ENCODE measurements at places on chromosomes 4 and X.

DNA sequence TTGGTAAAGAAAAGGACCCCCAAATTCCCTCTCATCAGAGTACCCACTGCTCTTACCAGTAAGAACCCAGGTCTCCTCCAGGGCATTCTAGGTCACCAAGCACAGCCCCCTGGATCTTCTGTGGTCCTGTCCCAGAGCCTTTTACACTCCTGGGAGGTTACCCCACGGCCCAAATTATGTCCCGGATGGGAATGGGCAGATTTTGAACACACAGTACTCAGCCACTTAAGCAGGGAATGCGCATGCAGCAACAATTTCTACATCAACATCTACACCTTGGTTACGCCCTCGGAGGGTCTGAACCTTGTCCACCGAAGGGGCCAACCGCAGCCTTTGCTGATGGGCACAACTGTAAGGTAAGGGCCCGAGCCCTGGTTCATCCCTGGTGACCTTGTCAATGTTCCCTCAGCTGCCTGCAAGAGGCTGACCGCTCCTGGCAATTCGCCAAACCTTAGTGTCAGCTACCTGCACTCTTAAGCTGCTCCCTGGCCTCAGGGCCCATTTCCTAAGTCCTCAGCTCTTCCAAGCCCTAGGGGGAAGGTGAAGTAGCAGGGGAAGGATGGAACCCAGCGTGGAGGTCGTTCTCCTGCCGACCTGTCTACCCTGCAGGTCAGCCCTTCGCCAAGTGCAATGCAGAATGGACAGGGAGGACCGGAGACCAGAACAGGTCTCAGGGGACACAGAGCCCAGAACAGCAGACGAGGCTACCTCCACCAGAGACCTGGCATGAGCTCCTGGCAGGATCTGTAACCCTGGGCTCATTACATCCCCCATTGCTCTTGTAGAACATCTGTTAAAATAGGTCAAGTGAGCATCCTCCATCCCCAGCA, 5.9 kb downstream of the TIMP1 start:
- DNase-seq, result no peak

DNA sequence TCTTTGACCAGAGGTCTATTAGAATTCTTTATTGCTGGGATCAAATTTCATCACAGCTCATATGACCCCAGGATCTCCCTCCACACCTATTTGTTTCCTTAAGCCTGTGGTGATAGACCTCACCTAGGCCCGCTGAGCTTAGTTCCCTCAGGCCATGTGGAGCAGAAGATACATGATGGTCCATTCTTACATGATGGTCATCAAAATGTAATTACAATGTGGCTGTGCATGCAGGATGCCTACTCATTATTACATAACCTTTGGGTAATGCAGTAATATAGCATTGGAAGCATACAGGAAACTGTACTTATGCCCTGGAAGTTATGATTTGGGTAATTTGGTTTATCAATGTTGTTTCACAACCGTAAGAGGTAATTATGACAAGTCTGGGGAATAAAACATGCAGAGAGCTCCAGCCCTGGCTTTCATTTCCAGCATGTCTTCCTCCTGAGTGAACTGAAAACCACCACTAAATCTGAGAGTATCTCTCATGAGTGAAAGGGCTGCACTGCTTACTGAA, 67.0 kb upstream of the AGA start:
- no peak for DNase-seq

- DNase-seq, result no peak
These were observed 228.1 kb upstream of the ANXA3 start for GRCh38 chr4:78323439-78323838.

DNA sequence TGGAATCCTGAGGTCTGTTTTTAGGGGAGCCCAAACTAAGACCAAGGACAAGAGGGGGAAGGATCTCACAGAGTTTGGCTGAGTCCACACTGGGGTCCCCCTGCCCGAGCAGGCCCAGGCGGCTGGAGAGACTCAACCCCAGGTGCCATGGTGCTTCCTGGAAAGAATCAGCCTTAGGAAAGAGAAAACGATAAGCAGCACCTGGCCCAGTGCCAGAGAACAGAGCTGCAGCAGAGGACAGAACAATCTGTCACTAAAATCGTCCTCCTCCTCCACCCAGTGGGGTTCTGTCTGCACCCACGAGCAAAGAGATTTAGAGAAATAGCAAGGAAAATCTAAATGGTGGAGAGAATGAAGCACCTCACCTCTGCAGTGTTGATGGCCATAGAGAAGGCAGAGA, 470.5 kb downstream of the BCOR start:
- no peak for DNase-seq

DNA sequence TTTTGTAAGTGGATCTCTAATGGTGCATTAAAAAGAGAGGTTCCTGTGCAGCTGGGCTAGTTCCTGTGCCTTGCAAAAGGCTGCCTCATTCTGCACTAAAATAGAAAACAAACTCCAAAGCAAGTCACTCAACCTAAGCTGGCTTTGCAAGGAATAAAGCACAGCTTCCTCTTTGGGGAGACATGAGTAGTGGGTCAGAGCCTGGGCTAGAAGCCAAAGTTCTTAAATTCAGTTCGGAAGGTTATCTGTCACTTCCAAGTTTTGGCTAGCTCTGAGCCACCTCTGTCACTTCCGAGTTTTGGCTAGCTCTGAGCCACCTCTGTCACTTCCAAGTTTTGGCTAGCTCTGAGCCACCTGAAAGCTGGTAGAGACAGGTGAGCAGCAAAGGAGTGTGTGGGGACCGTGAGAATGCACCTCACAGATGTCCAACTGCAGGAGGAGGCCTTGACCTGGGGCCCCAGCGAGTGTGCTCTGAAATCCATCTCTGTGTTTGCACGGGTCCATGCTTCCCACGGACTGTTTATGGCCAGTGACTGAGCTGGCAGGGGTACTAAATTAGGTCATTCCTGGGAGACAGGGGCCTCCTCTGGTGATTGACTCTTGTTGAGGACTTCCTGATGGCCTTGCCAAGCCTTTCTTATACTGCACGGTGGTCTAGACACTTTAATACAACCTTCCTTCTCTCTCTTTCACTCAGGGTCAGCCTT, 36.4 kb upstream of the MAMLD1 start:
- DNase-seq, result no peak

DNA sequence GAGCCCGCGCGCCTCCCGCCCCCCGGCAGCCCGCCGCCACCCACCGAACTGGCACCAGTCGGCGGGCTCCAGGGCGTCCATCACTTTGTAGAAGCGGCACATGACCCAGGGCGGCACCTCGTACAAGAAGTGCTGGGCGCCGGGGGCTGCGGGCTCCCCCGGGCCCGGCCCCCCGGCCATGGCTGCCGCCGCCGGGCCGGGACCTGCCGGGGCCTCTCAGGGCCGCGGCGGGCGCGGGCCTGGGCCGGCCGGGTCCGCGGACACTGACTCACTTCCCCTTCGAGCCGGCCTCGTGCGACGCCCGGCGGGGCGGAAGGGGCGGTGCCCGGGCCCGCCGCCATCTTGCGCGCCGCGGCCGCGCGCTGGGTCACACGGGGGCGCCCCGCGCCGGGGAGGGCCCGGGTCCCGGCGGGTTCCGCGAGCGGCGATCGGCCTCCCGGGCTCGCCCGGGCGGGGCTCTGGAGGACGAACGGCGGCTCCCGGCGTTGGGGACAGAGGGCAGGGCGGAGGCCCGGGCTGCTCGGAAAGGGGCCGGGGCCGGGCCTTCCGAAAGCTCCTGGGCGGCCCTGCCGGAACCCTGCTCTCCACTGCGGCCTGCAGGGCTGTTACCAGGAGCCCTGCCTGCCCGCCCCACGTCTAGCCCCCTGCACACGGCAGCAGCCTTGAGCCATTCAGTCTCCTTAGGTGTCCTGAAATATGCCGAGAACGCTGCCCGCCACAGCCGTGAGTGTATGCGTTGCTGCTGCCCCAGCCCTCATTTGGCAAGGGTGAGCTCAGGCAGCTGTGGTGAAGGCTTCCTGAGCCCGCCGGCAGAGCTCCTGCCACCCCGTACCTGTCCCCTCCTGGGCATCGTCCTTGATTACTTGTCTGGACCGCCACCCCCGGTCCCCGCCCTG, at the start of gene IRAK1:
TSS of gene IRAK1 (minus strand) at position 270 of the 896 bp plus-strand sequence. CDS start at position 180, 90 bp downstream.
- no peak for DNase-seq

GRCh38 chr4:98485816-98486345, 172.5 kb downstream of the TSPAN5 start:
- DNase-seq, result no peak

DNA sequence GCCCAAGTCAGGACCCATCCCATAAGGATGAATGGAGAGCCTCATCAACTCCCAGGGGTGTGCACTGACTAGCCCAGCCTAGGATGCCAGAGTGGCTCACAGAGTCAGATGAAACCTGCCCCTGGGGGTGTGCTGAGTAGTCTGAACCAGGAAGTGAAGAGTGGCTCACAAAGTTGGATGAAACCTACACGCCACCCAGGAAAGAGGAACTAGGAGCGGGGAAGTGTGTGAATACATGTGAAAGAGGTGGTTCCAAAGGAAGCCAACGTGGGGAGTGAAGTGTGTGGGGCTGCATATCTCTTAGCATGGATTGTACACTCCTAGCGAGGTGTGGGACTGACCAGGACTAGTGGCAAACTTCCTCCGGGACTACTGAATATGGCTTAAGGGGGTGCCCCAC, 902.1 kb upstream of the NDST4 start:
- no peak for DNase-seq

DNA sequence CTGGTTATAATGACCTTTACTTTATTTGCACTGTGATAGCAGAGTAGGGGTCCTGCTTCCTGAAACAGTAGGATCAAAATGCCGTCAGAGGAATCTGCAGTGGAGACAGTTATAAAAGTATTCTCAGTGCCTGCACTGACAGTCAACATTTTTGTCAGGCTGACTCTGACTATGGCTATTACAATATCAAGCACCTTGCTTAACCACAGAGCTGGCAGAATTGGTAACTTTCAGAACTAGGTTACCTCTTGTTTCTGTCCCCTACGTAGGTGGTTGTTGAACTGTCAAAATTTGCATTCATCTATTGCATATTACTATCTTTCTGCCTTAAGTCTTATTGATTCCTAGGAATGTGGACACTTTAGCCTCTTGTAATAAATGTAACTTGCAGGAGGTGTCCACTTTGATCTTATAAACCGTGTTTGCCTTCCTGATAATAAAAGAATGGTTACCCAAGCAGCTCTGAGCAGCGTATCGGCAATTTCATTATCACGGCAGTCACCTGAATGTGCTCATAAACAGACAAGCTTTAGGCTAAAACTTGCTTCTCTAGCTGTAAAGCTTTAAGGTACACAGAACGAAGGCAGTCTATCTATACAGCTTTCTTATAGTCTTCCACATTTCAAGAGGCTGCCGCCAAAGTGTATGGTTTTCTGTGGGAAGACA, 353.0 kb upstream of the GALNT7 start:
- no peak for DNase-seq

DNA sequence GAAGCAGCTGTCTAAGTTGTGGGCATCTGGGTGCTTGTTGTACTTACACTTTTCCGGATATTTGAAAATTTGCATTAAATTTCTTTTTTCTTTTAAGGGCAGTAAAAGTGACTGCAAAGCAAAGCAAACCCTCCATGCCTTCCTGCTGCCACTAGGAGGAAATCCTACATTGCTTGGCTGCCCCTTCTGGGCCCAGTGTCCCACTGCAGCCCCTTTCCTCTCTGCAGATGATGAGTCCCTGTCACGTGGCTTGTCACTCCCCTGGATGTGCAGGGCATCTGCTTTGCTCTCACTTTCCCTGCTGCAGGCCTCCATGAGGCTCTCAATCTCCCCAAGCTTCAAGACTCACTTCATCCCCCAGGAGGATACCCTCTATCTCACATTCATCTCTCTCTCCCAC, 12.7 kb downstream of the TSR2 start:
- no peak for DNase-seq

- no peak for DNase-seq
These were observed 20.8 kb downstream of the NAT8L start for GRCh38 chr4:2079926-2080325.

GRCh38 chr4:77662396-77662795, 56.8 kb downstream of the CXCL13 start:
- no peak for DNase-seq

GRCh38 chr4:81257021-81257420, 42.0 kb upstream of the PRKG2 start:
- no peak for DNase-seq

- no peak for DNase-seq
These were observed 31.8 kb downstream of the SH3TC1 start for GRCh38 chr4:8230891-8231290.

DNA sequence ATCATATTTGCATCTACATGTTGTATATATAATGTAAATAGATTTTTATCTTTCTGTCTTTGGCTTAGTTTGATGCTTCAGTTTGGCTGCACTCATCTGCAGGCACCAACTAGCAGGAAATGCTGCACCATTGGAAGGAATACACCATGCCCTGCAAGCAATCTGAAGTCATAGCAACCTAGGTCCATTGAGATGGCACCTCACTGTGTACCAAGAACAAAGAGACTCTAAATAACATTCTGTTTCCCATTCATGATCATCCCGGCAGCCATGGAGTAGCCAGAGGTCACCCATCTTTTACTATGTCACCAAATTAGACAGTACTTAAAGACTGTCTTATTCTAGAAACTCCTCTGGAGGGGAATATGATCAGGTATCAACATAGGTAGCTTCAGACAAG, 40.8 kb upstream of the HS6ST2 start:
- DNase-seq, result no peak

DNA sequence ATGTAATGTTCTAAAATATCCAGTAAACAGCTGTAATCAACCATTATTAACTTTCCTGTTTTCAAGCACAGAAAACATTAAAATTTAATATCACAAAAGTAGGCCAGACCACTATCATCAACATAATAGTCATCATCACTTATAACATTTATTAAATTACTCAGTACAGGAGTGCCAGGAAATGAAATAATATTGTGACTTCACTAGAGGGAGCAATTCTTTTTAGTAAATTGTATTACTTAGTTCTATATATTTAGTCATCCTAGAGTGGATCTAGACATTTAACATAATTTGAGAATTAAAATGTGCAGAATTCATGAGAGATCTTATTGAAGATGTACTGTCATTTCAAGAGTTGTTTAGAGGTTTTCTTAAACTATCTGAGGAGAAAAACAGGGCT, 33.6 kb downstream of the PITX2 start:
- no peak for DNase-seq

GRCh38 chrX:72408885-72409284, 103.2 kb upstream of the CITED1 start:
- DNase-seq, result no peak

GRCh38 chr4:124203613-124204238, 508.8 kb downstream of the ANKRD50 start:
- no peak for DNase-seq

DNA sequence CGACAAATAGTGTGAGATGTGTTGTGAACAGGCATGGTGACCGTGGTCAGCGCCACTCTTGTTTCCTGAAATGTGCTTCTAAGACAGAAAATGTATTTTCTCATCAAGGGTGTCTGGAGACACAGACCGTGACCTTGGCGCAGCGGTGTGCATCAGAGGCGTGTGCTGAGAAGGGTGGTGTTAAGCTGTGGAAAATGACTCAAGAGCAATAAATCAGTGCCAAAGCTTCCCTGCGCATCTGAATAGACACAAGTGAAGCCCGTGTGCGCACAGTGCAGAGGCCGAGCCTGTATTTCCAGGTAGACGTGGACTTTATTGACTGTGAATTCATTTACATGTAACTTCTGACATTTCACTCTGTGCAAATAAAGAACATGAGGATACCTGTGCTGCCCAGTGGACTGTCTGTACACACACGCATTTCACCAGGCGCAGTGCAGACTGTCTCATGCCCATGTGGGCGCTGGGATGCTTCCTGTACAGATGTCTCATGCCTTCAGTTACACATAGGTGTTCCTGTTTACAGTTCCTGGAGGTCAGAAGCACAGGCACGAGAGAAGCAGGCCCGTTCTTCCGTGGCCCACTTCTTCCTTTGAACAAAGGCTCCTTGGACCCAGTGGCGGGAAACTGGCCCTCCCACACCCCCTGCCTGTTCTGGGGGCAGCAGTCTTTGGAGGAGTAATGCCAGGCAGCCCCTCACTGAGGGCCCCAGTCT, 31.9 kb downstream of the NSG1 start:
- no peak for DNase-seq

All from NCI-H2081 treated with DMSO at 0.1 percent for 48 hours (cell line).